Stimulated activated CD8-positive, alpha-beta memory T cell treated with anti-CD3 and anti-CD28 coated beads, Interleukin-2, amount 100 ng/mL, for 1 hour (primary cell): ENCODE measurements at places on chromosomes 5 and 9.

DNA sequence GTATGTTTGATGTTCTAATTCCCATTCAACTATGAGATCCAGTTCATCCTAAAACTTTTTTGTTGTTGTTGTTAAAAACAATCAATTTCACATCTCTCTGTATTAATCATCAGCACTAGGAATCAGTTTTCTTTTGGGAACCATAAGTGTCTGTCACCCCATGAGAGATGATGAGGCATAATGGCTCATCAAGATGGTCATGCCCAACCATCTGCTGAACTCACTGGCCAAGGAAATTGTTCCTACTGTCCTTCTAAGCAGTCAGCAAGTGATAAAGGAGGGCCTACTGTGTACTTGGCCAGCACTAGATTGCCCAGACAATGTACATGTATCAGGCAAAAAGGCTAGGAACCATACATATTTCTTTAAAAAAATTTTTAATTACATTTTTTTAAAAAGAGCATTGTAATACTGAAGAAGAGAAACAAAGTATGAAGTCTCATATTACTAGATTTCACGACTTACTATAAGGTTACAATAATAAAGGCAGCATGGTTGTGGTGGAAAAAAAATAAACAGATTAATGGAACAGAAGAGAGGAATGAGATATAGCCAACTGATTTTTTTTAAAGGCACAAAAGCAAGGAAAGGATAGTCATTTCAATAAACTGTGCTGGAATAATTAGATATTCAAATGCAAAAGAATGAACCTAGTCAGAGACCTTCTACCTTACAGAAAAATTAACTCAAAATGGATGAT is 458.3 kb downstream of the SPOCK1 start:
- no peak for DNase-seq

- no peak for DNase-seq
These were observed 146.6 kb downstream of the ESM1 start for GRCh38 chr5:54838843-54839242.

DNA sequence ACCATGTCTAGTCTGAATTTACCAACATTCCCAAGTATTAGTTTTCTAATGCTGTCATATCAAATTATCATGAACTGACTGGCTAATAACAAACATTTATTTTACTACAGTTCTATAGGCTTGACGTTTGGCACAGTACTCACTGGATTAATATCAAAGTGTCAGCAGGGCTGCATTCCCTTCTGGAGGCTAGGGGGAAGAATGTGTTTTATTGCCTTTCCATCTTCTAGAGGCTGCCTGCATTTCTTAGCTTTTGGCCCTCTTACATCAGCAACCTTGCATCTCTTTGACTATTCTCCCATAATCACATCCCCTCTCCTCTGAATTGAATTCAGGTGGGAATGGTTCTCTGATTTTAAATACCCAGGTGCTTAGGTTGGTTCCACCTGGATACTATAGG is 84.7 kb downstream of the EDIL3 start:
- no peak for DNase-seq

DNA sequence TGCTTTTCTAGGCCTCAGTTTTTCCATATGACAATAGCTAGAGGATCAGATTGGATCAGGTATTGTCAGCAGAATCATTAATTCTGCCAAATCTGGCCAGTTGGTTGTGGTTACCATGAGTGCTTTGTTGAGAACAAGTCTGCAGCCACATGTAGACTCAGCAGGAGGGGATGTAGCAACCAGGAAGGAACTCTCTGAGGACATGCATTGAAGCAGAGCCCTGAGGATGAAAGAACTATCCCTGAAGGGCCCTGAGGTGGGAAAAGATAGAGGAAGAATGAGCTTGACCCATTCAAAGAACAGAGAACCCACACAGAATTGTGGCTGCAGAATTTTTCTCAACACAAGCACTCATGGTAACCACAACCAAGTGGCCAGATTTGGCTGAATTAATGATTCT is 60.1 kb upstream of the AFAP1L1 start:
- DNase-seq, result no peak

DNA sequence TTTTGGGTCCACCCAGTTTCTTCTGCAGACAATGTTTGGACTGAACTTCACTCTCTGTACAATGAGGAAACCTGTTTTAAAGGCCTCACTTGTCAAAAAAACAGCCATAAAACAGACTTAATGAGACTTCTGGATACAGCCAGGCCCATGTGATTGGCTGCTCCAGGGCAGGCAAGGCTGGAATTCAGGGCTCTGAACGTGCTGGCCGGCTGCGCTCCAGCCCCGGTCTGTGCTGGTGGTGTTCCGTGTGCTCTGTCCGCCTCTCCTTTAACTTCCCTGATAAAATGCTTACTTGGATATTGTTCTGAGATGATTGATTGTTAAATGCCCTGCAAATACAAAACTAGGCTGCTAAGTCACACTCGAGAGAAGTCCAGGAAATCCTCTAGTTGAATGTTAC is 131.2 kb upstream of the KLF4 start:
- DNase-seq, result no peak

DNA sequence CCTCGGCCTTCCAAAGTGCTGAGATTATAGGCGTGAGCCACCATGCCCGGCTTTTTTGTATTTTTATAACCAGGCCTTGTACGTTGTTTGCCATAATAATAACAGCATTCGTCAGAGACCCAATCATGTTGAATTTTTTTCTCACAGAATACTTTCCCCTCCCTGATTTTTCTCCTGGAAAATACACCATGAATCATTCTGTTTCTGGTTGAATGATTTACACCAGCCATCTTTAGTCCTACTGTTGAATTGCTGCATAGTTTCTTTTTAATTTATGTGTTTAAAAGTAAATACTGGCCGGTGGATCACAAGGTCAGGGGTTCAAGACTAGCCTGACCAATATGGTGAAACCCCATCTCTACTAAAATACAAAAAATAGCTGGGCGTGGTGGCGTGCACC is 3.5 kb downstream of the CNOT8 start:
- DNase-seq, result no peak

DNA sequence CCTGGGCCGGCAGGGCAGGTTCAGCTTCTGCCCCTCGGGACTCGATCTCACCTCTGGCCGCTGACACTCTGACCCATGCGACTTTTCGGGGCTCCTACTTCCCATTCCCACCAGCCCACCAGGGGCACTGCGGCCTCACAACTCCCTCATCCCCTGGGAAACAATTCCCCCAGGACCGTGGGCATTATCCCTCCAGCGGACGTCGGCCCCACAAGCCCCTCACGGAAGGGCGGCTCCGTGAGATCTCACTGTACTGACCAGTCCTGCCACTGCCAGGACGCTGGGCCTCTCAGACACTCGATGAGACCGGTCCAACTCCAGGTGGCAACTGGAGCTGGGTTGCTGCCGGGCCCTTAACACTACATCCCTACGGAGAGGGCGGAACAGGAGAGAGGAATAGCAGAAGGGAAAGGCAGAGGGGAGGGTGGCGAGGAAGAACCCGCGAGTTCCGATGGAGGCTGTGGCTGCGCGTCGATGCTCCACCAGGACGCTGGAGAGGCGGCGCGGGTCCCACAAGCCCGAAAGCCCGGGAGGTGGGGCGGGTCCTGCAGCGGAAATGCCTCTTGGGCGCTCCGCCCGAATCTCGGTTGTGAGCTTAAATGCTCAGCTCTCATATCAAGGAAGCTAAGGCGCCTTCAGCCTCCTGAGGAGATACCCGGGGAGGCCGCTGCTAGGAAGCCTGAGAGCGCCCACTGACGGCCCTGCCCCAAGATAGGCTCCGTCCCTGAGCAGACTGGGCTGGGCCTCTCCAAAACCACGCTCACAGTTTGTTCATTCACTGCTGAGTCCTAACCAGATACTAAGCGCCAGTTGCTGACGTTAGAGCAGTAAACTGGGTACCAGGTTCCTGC is 36.3 kb downstream of the VCP start:
- DNase-seq, result no peak

DNA sequence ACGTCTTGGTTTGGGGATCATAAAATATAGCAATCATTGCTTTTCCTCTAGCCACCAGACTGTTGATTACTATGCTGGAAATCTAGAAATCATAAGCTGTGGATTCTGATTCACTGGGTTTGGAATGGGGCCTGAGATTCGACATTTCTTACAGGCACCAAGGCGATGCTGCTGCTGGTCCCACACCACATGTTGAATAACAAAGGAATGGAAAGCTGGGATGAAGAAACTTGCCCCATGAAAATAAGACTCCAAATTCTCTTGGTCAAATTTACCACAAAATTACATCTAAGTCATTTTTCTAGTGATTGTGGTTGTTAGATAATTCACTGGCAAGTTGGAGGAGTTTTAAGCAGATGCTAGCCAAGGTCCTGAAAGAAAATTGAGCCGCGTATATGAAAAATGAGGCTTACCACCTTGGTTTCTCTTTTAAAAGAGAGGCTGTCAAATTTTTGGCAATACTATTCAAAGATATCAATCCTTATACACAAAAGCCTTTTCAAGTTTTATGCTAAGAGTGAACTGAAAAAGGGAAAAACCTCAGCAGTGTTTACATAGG is 23.0 kb upstream of the MEIKIN start:
- no peak for DNase-seq

- DNase-seq, result no peak
These were observed 8.4 kb downstream of the UBTD2 start for GRCh38 chr5:172274951-172275753.
